ENCODE measurements at places on chromosomes 1 and 21.

DNA sequence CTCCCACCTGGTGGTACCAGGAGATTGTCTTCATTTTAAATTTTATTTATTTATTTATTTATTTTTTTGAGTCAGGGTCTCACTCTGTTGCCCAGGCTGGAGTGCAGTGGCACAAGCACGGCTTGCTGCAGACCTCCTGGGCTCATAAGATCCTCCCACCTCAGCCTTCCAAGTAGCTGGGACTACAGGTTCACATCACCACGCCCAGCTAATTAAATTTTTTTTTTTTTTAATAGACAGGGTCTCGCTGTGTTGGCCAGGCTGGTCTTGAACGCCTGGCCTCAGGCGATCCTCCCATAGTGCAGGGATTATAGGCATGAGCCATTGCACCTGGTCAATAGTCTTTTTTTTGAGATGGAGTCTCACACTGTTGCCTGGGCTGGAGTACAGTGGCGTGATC lies 8.5 kb downstream of the SLFNL1 start:
- no peak for DNase-seq

- no peak for DNase-seq
Measured at GRCh38 chr1:93672069-93672468, 9.6 kb downstream of the BCAR3 start.

- no peak for DNase-seq
Measured at GRCh38 chr1:97427371-97427770, 493.5 kb downstream of the DPYD start.

- no peak for DNase-seq
Measured at GRCh38 chr1:180902541-180902940, 10.2 kb upstream of the KIAA1614 start.

DNA sequence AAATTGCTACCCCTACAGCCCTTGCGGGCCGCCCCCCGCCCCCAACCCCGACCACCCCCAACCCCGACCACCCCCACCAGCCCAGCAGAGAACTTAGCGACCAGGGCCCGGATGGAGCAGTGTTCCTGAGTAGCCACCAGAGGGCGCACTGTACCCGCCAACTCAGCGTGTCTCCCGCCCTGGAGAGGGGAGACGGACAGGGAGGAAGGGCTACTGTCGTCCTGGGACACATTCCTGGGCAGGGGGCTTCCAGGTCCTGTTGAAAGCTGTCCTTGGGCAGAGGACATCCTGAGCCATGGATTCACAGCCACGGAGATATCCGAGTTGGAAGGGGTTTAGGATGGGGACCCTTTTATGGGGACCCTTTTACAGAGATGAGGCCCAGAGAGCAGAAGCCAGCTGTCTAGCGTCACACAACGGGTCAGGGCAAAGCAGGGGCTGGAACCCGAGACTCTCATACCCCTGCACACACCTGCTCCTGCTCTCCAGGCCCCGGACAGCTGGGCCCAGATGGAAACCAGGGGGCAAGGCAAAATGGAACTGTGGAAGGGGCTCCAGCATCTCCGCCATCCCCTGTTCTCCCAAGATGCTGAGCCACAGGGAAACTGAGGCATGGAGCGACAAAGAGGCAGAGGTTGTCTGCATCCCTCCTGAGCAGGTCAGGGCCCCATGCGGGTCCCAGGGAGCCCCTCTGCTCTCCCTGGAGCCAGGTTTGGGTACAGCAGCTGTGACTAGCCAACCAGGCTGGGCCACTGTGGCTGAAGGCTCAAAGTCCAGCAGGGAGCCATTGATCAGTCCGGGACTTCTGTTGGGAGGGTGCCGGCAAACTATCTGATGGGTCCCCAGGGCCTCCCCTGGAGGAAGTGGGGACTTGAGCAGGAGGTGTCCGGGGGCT lies 25.0 kb upstream of the LAPTM5 start:
- DNase-seq = peak; percentile 22

All from fibroblast of skin of left quadriceps (primary cell).